ENCODE measurements at places on chromosomes 4 and X.

- DNase-seq: no peak
Measured at GRCh38 chr4:102564399-102565059, 63.4 kb downstream of the NFKB1 start.

DNA sequence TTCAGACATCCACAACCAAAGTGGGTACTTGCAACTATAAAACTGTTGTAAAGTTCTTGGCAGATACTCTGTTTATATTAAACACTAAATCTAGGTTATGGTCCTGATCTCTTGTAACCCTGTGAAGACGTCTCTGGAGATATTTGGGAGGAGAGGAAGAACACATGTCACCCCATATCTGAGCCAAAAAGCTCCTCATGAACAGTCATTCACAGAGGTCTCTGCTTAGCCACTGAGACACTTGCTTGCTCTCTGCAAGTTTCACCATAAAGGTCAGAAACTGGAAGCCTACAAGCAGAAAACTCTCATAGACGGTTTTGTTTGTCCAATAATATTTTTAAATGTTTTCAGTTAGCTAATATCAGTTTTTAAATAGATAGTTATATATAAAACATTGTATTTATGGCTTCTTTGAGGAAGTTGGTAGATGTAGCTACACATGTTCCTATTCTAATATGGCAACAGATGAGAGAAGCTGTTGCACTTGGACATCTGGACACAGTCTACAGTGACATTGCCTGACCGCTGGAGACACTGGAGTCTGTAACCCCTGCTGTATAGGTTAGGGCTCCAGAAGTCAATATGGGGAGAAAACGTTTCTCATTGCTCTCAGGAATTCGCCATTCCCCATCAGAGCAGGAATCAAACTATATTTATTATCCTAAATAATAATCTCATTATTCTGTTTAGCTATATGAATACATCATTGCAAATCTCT, 73.6 kb downstream of the C4orf46 start:
- DNase-seq: no peak

DNA sequence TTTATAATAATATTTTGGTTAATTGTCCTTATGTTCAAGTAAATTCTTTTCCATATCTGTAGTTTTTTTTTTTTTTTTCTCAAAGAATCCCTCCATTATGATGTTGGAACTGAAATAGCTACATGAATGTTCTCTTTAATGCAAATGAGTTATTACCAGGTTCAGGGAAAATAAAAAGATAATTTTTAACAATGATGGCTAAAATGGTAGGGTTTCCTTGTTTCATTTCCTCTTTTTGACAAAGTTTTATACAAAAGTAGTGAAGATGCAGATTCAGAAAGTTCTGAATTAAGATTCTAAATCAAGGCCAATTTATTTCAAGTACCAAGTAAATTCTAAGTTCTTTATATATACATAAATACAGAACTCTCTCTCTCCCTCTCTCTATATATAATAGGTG, 779.0 kb upstream of the INTU start:
- DNase-seq: no peak

- DNase-seq: no peak
Measured at GRCh38 chr4:119593698-119594097, 34.9 kb downstream of the PDE5A start.

- no peak for DNase-seq
Measured at GRCh38 chr4:104901961-104902605, 244.6 kb upstream of the TET2 start.

- no peak for DNase-seq
Measured at GRCh38 chrX:20067709-20068561, 48.8 kb downstream of the MAP7D2 start.

GRCh38 chrX:8848911-8849310, 47.7 kb upstream of the FAM9A start:
- DNase-seq: no peak

DNA sequence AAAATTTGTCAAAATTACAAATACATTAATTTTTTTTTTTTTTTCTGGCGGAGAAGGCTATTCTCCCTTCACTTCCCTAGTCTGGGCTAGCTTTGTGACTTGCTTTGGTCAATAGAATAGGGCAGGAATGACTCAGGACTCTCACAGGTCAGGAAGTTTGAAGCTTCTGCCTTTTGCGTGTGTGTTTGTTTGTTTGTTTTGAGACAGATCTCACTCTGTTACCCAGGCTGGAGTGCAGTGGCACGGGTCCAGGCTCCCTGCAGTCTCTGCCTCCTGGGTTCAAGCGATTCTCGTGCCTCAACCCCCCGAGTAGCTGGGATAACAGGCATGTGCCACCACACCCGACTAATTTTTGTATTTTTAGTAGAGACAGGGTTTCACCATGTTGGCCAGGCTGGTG, 55.9 kb upstream of the USP9X start:
- no peak for DNase-seq
